ENCODE measurements at places on chromosomes 13 and 19. TPM values are rescaled to one million over a fixed set of nuclear protein-coding genes. Genes with fewer than 3 reads are reported as not detected.

- H3K36me3 ChIP-seq, result no peaks in the 10 kb centered on the region
- H3K4me3 ChIP-seq, result no peak overlapping the region
- no peak overlapping the region for H3K27ac ChIP-seq
- H3K27me3 ChIP-seq, result no peaks in the 10 kb centered on the region
These were observed 605.5 kb upstream of the SLITRK1 start for GRCh38 chr13:84487752-84488151.

GRCh38 chr19:48780631-48781391, 25.5 kb downstream of the FGF21 start:
- DNase-seq, result peak; percentile 79
- H3K36me3 ChIP-seq, result no peaks in the 10 kb centered on the region
- no peak overlapping the region for H3K4me3 ChIP-seq
- H3K4me1 ChIP-seq, result peaks cover 61% of the 10 kb centered on the region
- peak overlapping the region; percentile 82 for H3K27ac ChIP-seq

- H3K27me3 ChIP-seq, result no peaks in the 10 kb centered on the region
- no peak overlapping the region for H3K27ac ChIP-seq
- H3K36me3 ChIP-seq, result no peaks in the 10 kb centered on the region
These were observed 1.2 kb downstream of the PPM1N start for GRCh38 chr19:45499196-45500180.

- H3K27me3 ChIP-seq, result no peaks in the 10 kb centered on the region
- H3K36me3 ChIP-seq, result no peaks in the 10 kb centered on the region
- H3K4me1 ChIP-seq, result peaks cover 6% of the 10 kb centered on the region
These were observed 12.8 kb upstream of the ZNF682 start for GRCh38 chr19:20051841-20052768.

GRCh38 chr13:29160862-29161261, 340.7 kb downstream of the MTUS2 start:
- no peaks in the 10 kb centered on the region for H3K4me1 ChIP-seq
- no peak overlapping the region for H3K4me3 ChIP-seq
- no peak overlapping the region for H3K27ac ChIP-seq
- DNase-seq, result no peak

DNA sequence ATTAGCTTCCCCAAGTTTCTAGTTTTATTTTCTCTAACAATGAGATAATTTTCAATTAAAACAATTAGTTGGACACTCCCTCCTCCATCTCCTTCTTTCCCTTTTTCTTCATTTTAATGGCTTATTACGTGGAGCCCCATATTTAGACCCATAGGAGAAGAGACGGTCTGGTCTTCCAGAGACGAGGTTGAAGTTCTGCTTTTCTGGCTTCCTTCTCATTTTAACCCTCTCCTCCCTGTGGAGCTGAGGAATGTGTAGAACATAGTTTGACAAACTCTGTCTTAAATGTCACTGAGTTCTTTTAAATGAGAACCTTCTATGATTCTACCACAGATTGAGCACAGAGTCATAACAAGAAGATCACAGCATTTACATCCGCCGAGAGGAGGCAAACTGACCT, 86.8 kb downstream of the EDNRB start:
- peak overlapping the region; percentile 34 for H3K27ac ChIP-seq
- no peaks in the 10 kb centered on the region for H3K4me1 ChIP-seq
- no peak overlapping the region for H3K4me3 ChIP-seq
- no peak for DNase-seq
- no peaks in the 10 kb centered on the region for H3K36me3 ChIP-seq
- H3K27me3 ChIP-seq, result no peaks in the 10 kb centered on the region

DNA sequence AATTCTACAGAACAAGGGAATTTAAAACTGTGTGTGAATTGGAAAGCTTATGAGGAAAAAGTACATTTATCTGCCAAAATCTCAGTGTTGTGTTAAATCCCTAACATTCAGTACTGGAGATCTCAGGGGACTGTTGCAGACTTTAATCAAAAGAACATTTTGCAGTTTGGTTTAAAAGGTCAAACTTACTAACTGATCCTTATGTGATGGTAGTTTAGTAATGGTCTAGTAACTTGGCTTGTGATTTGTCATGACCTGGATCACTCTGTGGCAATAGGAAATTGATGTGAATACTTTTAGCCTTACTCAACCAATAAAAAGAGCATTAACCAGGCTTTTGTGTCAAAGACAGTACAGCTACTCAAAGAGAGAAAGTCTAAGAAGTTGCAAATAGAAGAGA, 862.1 kb upstream of the MIR17HG start:
- DNase-seq, result no peak
- H3K27me3 ChIP-seq, result no peaks in the 10 kb centered on the region
- H3K4me1 ChIP-seq, result no peaks in the 10 kb centered on the region
- H3K4me3 ChIP-seq, result no peak overlapping the region
- H3K27ac ChIP-seq, result no peak overlapping the region

- H3K4me3 ChIP-seq, result no peak overlapping the region
- no peaks in the 10 kb centered on the region for H3K36me3 ChIP-seq
- peaks cover 8% of the 10 kb centered on the region for H3K4me1 ChIP-seq
These were observed 285.0 kb upstream of the SLC10A2 start for GRCh38 chr13:103351035-103351828.

- H3K27ac ChIP-seq, result peak overlapping the region; percentile 64
- DNase-seq, result no peak
- H3K36me3 ChIP-seq, result peaks cover 23% of the 10 kb centered on the region
- H3K4me3 ChIP-seq, result no peak overlapping the region
These were observed 15.3 kb upstream of the RAB8A start for GRCh38 chr19:16096280-16096855.

DNA sequence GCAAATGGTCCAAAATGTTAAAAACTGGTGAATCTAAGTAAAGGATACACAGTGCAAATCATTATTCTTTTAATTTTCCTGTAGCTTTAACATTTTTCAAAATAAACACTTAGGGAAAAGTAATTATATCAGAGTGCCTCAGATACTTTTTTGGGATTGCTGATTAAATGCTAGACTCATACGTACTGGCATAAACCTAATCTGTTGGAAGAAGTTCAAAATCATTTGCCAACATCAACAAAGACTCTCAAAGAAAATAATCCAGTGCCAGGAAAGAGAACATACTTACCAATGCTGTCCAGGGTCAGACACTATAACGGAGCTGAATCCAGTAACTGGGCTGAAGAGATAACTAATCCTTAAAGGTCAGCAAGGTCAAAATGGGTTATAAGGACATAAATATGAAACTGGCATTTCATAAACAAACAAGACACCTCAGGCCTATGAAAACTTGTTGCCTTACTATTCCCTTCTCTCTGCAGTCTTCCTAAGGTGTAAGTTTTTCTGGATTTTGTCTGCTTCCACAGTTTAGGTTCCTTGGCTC, 3.3 kb upstream of the ZNF420 start:
- peaks cover 10% of the 10 kb centered on the region for H3K4me1 ChIP-seq
- H3K4me3 ChIP-seq, result no peak overlapping the region
- H3K27ac ChIP-seq, result no peak overlapping the region
- no peaks in the 10 kb centered on the region for H3K36me3 ChIP-seq

DNA sequence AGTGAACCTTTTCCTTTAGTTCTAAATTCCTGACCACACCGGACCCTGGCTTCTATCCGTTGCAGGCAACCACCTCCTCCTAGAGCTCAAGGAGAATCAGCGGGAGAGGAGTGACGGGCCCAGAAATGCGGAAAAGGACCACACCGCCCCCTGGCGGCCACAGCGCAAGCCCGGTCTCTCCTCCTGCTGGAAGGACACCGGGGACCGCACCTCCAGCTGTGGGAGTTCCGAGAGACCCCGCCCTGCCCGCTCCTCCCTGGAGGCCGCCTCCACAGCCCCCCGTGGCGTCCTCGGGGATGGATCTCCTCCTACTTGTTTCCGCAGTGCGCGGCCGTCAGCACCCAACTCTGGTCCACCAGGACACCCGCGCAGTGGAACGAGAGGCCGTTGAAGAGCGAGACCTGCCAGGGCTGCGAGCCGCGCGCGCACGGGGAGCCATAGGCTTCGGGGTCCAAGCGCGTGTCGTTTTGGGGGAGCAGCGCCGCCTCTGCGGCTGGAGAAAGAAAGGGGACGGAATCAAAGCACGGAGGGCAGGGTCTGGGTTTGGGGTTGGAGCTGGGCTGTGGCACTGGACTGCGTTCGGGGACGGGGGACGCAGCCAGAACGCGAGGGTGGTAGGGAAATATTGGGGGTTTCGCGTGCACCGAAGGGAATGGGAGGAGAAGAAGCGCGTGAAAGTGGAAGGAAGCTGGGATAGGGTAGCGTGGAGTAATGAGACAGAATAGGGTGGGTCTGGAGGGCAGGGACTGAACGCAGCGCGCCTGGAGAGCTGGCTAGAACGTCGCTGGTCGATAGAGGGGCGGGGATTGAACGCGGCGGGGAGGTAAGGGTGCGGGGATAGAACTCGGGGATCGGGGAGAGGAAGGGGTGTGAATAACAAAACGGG, 2.5 kb downstream of the KLK10 start:
- DNase-seq, result peak; percentile 71
- no peaks in the 10 kb centered on the region for H3K27me3 ChIP-seq
- H3K27ac ChIP-seq, result no peak overlapping the region
- H3K4me1 ChIP-seq, result peaks cover 33% of the 10 kb centered on the region

GRCh38 chr13:112638157-112638750, 50.3 kb upstream of the TUBGCP3 start:
- no peak overlapping the region for H3K4me3 ChIP-seq
- H3K27me3 ChIP-seq, result no peaks in the 10 kb centered on the region
- no peak for DNase-seq
- H3K36me3 ChIP-seq, result no peaks in the 10 kb centered on the region

- H3K36me3 ChIP-seq, result peaks cover 6% of the 10 kb centered on the region
- H3K27me3 ChIP-seq, result no peaks in the 10 kb centered on the region
- H3K27ac ChIP-seq, result no peak overlapping the region
These were observed 18.1 kb upstream of the NDUFS7 start for GRCh38 chr19:1365319-1366269.

DNA sequence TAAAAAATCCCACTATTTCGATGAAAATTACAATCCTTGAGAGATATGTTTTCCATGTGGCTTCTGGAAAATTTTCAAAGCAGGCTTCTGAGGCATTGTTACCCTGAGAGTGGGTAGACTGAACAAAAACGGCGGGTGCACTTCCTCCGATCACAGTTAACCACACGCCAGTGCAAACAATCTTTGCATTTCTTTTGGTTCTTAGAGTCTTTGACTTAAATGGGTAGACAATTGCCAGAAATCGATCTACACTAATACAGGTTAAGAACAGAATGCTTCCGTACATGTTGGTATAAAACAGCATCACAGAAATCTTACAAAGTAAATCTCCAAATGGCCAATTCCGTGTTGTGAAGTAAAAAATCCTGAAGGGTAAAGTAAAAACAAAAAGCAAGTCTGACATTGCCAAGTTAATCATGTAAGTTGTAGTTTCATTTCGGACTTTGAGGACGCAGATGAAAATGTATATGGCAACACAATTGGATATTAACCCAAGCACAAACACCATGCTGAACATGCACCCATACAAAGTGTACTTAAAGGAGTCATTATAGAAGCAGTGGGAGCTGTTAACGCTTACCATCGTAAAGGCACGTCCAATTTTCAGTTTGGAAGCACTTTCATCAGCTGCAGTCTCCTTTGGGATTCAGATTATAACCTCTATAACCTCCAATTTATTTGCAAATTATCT, 927 bp downstream of the LPAR6 start:
- peak overlapping the region; percentile 28 for H3K4me3 ChIP-seq
- H3K36me3 ChIP-seq, result peaks cover 1% of the 10 kb centered on the region
- DNase-seq, result no peak
- H3K4me1 ChIP-seq, result peaks cover 3% of the 10 kb centered on the region

GRCh38 chr19:34088292-34088691, 84.0 kb upstream of the LSM14A start:
- no peak overlapping the region for H3K4me3 ChIP-seq
- DNase-seq, result no peak
- no peak overlapping the region for H3K27ac ChIP-seq
- H3K4me1 ChIP-seq, result no peaks in the 10 kb centered on the region
- H3K36me3 ChIP-seq, result no peaks in the 10 kb centered on the region

DNA sequence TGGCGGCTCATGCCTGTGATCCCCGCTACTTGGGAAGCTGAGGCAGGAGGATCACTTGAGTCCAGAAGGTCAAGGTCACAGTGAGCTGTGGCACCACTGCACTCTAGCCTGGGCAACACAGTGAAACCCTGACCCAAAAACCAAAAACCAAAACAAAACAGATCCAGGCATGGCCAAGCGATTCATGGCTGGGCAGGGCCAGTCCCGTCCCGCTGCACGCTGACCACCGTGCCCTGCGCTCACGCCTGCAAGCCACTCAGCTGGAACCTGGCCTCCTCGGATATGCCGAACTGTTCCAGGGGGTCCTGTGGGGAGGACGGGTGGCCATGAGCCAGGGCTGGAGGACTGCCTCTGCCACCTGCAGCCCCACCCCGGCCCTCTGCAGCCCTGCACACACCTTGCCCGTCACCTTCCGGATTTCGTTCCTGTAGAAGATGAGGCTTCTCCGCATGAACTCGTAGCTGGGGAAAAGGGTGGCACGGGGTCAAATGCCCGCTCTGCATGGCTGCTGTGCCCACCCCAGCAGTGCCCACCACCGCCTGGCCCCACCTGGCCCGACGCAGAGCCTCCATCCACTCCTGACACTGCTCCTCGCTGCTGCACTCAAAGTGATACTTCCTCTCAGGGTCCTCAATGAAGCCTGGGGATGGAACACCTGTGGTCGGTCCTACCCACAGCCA, 2.4 kb downstream of the PLEKHJ1 start:
- no peak for DNase-seq
- H3K27me3 ChIP-seq, result no peaks in the 10 kb centered on the region
- H3K4me1 ChIP-seq, result peaks cover 43% of the 10 kb centered on the region
- H3K36me3 ChIP-seq, result peaks cover 4% of the 10 kb centered on the region

- peaks cover 7% of the 10 kb centered on the region for H3K36me3 ChIP-seq
- H3K27ac ChIP-seq, result peak overlapping the region; percentile 40
- H3K4me1 ChIP-seq, result peaks cover 5% of the 10 kb centered on the region
- no peaks in the 10 kb centered on the region for H3K27me3 ChIP-seq
- no peak overlapping the region for H3K4me3 ChIP-seq
These were observed 5.1 kb upstream of the FLT3LG start for GRCh38 chr19:49468746-49469447.

GRCh38 chr13:108851660-108852059, 222.2 kb downstream of the MYO16 start:
- no peaks in the 10 kb centered on the region for H3K4me1 ChIP-seq
- no peaks in the 10 kb centered on the region for H3K36me3 ChIP-seq
- no peak overlapping the region for H3K4me3 ChIP-seq
- no peak for DNase-seq

DNA sequence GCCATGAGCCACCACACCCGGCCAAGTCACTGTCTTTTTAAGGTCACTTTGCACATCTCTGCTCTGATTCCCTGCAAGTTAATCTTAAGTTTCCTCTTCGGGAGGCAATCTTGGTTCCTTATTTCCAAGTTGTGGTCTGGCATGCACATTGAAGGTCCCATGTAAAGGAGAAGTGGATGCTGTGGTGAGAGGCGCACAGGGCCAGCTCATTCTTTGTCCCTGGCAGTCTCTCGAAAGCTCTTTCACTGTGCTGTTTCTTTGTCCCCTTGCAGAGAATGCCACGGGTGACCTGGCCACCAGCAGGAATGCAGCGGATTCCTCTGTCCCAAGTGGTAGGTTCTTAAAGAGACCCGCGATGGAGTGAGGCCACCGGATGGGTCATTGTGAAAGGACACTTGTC, 16.4 kb upstream of the C19orf33 start:
- DNase-seq, result peak; percentile 49
- H3K27me3 ChIP-seq, result no peaks in the 10 kb centered on the region
- H3K4me1 ChIP-seq, result peaks cover 31% of the 10 kb centered on the region
- no peak overlapping the region for H3K27ac ChIP-seq
- H3K36me3 ChIP-seq, result peaks cover 3% of the 10 kb centered on the region

- H3K27ac ChIP-seq, result no peak overlapping the region
- H3K4me3 ChIP-seq, result no peak overlapping the region
- peak; percentile 82 for DNase-seq
- peaks cover 25% of the 10 kb centered on the region for H3K4me1 ChIP-seq
These were observed 33.1 kb downstream of the CEBPG start for GRCh38 chr19:33406521-33407139.

The DCT gene
- 0.78 TPM for total RNA-seq

The ADGRE3 gene
- not detected for total RNA-seq

The SLC25A42 gene
- total RNA-seq, result 24.7 TPM

The PROZ gene
- total RNA-seq, result not detected

The CACNG7 gene
- not detected for total RNA-seq

The CACTIN gene
- total RNA-seq, result 16.3 TPM

The CEBPA gene
- total RNA-seq, result 12.5 TPM
